ENCODE measurements at places on chromosomes 1 and 21. TPM values are rescaled to one million over a fixed set of nuclear protein-coding genes. Genes with fewer than 3 reads are reported as not detected.

Gene IL19
- polyA plus RNA-seq, result not detected

Gene CSF1
- 10.5 TPM for polyA plus RNA-seq

Gene NES
- 12.7 TPM for polyA plus RNA-seq

Gene IVL
- not detected for polyA plus RNA-seq

Gene BATF3
- 1.8 TPM for polyA plus RNA-seq

Gene ANXA9
- 2.4 TPM for polyA plus RNA-seq

Gene AMY1B
- not detected for polyA plus RNA-seq

Gene CSF3R
- polyA plus RNA-seq, result 1.9 TPM

Gene ITGB2
- polyA plus RNA-seq, result 11.3 TPM

Gene CXADR
- polyA plus RNA-seq, result 17.3 TPM

Gene ZC3H11A
- polyA plus RNA-seq, result 22.6 TPM

Gene ZSWIM5
- polyA plus RNA-seq, result 7.7 TPM

Gene CLCA4
- polyA plus RNA-seq, result 0.54 TPM

Gene ASAP3
- polyA plus RNA-seq, result 7.9 TPM

Gene PRKAA2
- polyA plus RNA-seq, result 0.48 TPM

Gene TAS1R1
- not detected for polyA plus RNA-seq

Gene ECE1
- 70.1 TPM for polyA plus RNA-seq

Gene FMOD
- 7.9 TPM for polyA plus RNA-seq

Gene LCE2C
- polyA plus RNA-seq, result not detected

Gene APCS
- not detected for polyA plus RNA-seq

Gene TMPRSS3
- 139 TPM for polyA plus RNA-seq

Gene LY9
- polyA plus RNA-seq, result 0.15 TPM

Gene NPHP4
- polyA plus RNA-seq, result 10.4 TPM

Gene TNFSF4
- 0.73 TPM for polyA plus RNA-seq

Gene CELA3B
- not detected for polyA plus RNA-seq

Gene S100A7
- not detected for polyA plus RNA-seq

Gene FCRL4
- not detected for polyA plus RNA-seq

Gene CENPS
- 20.4 TPM for polyA plus RNA-seq

Gene KRTAP13-2
- not detected for polyA plus RNA-seq

Gene LRRC53
- polyA plus RNA-seq, result not detected

Gene NIBAN1
- polyA plus RNA-seq, result 3.7 TPM

Gene PTPRC
- 0.76 TPM for polyA plus RNA-seq

Gene NGF
- 1.4 TPM for polyA plus RNA-seq

Gene LRRC3
- polyA plus RNA-seq, result 9.3 TPM

Gene FCRL2
- not detected for polyA plus RNA-seq

Gene RPL11
- polyA plus RNA-seq, result 1,972 TPM

Gene ANKRD35
- 32.8 TPM for polyA plus RNA-seq

Gene FMO5
- polyA plus RNA-seq, result 4.5 TPM

Gene CYP4X1
- 1.6 TPM for polyA plus RNA-seq

Gene IFNAR2
- polyA plus RNA-seq, result 8.8 TPM

Gene NFASC
- polyA plus RNA-seq, result 54.4 TPM

Gene SPRR3
- not detected for polyA plus RNA-seq

Gene PDC
- not detected for polyA plus RNA-seq

Gene CLCA2
- polyA plus RNA-seq, result 0.17 TPM

Gene CLDN19
- polyA plus RNA-seq, result not detected

Gene KPRP
- polyA plus RNA-seq, result not detected

Gene CD84
- 0.49 TPM for polyA plus RNA-seq

Gene KRTAP21-2
- not detected for polyA plus RNA-seq

Gene TTC34
- 0.12 TPM for polyA plus RNA-seq

Gene TDRD5
- not detected for polyA plus RNA-seq

Gene PCSK9
- not detected for polyA plus RNA-seq

Gene C4BPB
- polyA plus RNA-seq, result not detected

Gene CFHR4
- polyA plus RNA-seq, result not detected

Gene RHBG
- polyA plus RNA-seq, result not detected

Gene TDRD10
- 0.27 TPM for polyA plus RNA-seq

Gene LCE5A
- polyA plus RNA-seq, result not detected

Gene ANKRD65
- 54.3 TPM for polyA plus RNA-seq

Gene INSRR
- 0.42 TPM for polyA plus RNA-seq

Gene SPRR2F
- polyA plus RNA-seq, result not detected

Gene C1orf94
- 3.4 TPM for polyA plus RNA-seq

All from brain (organoid and tissue), 16 donors.